Hematopoietic multipotent progenitor cell treated with erythropoietin and hydrocortisone succinate and interleukin-3 and kit ligand, for 8 days (in vitro differentiated cells): ENCODE measurements at places on chromosomes 6 and 20.

DNA sequence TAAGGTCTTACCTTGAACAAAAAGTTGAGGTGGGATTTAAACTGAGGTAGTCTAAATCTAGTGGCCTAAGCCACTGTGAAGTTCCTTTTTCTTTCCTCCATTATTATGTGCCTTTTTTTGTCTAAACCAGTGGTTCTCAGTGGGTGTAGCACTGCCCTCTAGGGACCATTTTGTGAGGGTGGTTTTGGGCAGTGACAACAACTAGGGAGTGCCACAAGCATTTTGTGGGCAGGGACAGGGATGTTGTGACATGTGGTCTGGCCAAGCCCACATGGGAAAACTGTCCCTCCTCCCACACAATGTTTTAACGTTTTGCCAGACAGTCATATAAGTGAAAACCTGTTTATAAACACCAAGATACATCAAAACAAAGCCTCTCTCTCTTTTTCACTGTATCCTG is 899.4 kb upstream of the FLRT3 start:
- DNase-seq, result peak; percentile 9

- DNase-seq, result no peak
Measured at GRCh38 chr6:2949536-2950083, 21.8 kb downstream of the SERPINB6 start.

GRCh38 chr6:132067286-132067685 is 116.1 kb upstream of the CCN2 start:
- DNase-seq, result no peak

DNA sequence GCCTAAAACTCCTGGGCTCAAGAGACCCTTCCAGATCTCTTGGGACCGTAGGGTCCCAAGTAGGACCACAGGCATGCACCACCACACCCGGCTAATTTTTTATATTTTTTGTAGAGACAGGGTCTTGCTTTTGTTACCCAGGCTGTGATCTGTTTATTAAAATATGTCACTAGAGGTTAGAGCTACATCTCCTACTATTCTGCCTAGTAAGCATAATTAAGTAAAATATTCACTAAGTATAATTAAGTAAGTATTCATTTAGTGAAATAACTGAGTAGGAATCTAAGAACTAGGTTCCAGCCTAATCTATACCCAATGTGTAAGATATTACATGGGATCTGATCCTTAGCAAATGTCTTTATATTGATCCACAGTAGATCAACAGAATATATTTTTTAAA is 40.2 kb upstream of the GCM1 start:
- DNase-seq, result no peak

GRCh38 chr6:138958595-138958994 is 29.5 kb downstream of the REPS1 start:
- no peak for DNase-seq

DNA sequence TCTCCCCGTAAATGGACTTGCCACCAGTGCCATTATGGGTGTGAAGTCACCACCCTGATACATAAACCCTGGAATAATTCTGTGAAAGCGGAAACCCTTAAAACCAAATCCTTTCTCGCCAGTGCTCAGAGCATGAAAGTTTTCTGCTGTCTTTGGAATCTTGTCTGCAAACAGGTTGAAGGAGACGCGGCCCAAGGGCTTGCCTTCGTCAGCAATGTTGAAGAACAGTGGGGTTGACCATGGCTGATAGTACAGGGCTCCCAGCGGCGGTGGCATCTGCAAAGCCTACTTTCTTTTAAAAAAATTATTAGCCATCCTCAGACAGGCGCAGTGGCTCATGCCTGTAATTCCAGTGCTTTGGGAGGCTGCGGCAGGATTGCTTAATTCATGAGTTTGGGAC is 22.1 kb downstream of the ABHD12 start:
- DNase-seq, result no peak

DNA sequence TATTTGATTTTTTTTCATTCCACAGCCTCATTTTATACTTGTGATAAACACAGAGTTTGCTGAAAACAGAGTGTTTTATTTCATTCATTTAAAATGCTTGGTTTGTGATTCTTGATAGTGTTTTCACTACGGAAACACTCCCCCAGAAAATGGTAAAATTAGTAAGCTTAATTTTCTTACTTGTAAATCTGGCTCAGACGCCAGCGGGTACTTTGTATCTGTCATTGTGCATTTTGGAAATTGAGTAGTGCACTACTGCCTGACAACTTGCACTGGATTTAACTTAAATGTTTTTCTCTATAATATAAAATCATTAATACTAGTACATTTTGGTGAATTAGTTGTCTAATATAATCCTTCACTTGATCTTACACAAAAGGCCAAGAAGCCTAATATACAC is 37.0 kb upstream of the HINT3 start:
- no peak for DNase-seq

DNA sequence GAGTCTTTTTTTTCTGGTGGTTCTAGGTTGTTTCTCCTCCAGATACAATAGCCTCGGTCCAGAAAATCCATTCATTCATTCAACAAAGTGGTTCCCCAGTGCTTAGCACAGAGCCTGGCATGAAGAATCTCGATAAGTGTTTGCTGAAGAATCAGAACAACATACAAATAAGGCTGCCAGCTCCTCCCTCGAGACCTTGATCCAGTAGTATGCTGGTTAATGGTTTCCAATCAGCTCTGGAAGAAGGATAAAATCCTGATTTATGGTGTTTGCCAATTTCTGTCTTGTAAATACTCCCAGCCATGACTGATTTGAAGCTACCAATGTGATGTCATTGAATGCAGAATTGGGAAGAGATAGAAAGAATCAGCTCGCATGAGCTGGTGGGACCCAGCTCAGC is 3.3 kb downstream of the HSPA12B start:
- no peak for DNase-seq

GRCh38 chr20:41571006-41571405 is 47.2 kb downstream of the CHD6 start:
- DNase-seq, result no peak

DNA sequence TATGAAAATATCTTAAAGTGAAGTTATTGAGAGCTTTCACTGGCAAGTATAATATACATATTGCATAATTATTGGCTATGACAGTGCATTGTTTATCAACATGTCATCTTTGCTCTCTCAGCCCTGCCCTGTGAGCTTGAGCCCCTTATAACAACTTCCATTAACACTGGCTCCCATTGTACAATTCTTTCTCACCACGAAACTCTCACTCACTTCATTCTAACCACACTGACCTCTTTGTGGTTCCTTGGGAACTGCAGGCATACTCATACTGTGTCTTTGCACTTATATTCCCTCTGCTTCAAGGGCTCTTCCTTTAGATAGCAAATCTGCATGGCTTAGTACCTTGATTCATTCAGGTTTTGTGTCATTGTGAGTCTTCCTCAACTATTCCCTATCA is 411.8 kb downstream of the CDKAL1 start:
- DNase-seq, result peak; percentile 10

- peak; percentile 25 for DNase-seq
Measured at GRCh38 chr6:13767121-13767808, 47.1 kb downstream of the MCUR1 start.

GRCh38 chr6:15986027-15986629 is 142.8 kb upstream of the MYLIP start:
- no peak for DNase-seq

- DNase-seq, result no peak
Measured at GRCh38 chr6:124199286-124199685, 395.6 kb downstream of the NKAIN2 start.
